ENCODE measurements at places on chromosomes 1 and 21. TPM values are rescaled to one million over a fixed set of nuclear protein-coding genes. Genes with fewer than 3 reads are reported as not detected.

- no peak for DNase-seq
Observed at GRCh38 chr1:160711602-160712311, at the start of gene CD48. TSS of gene CD48 (minus strand) at chr1:160711822. CDS start at chr1:160711763, 59 bp downstream.

DNA sequence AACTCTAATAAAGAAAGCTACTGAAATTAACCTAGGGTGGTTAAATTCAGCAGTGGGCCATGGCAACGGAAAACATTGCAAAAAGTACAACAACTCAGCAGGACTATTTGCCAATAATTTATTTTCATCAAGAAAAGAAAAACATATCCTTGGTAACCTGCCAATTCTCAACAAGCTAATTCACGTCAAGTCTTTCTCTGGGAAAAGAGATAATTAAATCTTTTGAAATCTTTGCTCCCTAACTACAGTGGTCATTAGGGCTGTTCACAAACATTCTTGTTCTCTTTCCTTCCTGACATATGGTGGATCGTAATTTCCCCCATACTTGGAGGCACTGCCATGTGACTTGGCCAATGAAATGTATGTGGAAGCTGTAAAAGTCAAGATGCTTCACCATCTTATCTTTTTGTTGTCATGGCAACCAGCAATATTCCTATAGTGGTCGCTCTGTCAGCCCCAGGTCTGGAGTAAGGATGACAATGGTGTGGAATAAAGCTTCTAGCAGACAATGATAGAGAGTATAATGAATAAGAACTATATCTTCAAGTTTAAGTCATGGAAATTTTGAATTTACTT is 29.6 kb upstream of the ZNF326 start:
- no peak for DNase-seq

DNA sequence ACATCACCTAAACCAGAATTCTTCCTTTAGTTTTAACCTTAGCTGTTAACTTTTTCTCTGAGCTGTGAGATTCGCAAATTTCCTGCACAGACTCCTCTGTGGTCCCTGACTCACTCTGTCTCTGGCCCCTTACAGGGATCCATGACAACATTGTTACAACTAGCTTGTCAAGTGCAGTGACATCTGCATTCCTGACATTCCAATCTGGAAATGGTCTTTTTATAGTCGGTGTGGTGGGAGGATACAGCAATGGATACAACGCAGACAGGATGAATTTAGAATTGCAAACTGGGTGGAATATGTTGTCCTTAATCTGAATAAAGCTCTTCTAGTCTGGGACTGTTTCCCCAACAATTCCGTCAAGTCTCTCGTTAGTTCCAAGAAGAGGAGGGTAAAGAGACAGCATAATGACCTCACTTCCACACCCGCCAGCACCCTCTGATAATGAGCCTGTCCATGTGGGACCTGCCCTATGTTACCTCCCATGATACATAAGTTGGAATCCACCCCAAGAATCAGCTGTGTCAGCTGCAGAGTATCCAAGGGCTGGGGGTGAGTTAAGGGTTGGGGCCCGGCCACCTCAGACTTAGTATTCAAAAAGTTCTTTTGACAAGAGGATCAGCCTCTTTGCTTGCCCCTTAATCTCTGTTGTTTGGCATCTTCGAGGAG is 49.4 kb downstream of the ILDR2 start:
- DNase-seq = peak; percentile 88

Gene TNFSF18
- not detected for total RNA-seq

- no peak for DNase-seq
Observed at GRCh38 chr1:12229386-12229834, 420 bp upstream of the VPS13D start.

Gene GJA5
- 0.29 TPM for total RNA-seq
